ENCODE measurements at places on chromosomes 4 and X.

DNA sequence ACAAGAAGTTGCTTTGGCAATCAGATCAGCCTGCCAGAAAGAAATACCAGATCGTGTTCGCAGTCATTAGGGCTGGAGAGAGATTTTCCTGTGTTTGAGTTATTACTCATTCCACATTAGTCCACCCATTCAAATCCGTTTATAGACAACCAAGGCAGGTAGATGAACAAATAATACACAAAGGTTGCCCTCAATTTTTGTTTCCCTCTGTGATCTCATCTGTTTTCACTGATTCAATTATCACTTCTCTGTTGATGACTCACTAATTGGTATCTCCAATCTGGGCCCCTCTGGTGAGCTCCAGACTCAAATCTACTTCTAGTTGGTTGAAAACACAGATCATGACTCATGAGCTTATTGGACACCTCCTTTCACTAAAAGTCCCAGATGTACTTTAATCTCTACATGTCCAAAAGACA, 54.5 kb downstream of the CHM start:
- DNase-seq = no peak

- DNase-seq = no peak
These were observed 20.9 kb upstream of the PLAC1 start for GRCh38 chrX:134679221-134679620.

- DNase-seq = no peak
These were observed 50.4 kb downstream of the PHKA1 start for GRCh38 chrX:72663737-72664136.

DNA sequence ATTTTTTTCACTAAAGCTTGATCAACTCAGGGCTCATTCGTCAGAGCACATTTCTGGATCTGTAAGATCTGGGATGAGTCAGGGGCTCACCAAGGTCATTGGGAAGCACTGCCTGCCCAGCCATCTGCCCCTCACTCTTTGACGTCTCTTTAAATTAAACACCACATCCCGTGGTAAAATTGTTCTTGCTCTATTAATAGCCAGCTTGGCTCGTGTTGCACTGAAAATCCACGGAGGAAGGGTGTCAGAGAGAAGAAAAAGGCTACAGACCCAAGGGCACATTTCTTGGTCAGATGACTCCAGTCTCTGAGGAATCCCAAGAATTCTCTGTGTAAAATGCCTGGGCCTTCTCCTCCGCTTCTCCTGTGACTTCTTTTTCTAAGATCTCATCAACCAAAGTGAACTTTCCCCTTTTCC, 45.7 kb upstream of the GATB start:
- DNase-seq = no peak

- DNase-seq = peak; percentile 41
These were observed 1.2 kb downstream of the GUCY1A1 start for GRCh38 chr4:155667568-155668511.

- no peak for DNase-seq
These were observed 54.2 kb upstream of the GRID2 start for GRCh38 chr4:92249541-92249940.

GRCh38 chr4:124514588-124514987, 197.9 kb downstream of the ANKRD50 start:
- no peak for DNase-seq

DNA sequence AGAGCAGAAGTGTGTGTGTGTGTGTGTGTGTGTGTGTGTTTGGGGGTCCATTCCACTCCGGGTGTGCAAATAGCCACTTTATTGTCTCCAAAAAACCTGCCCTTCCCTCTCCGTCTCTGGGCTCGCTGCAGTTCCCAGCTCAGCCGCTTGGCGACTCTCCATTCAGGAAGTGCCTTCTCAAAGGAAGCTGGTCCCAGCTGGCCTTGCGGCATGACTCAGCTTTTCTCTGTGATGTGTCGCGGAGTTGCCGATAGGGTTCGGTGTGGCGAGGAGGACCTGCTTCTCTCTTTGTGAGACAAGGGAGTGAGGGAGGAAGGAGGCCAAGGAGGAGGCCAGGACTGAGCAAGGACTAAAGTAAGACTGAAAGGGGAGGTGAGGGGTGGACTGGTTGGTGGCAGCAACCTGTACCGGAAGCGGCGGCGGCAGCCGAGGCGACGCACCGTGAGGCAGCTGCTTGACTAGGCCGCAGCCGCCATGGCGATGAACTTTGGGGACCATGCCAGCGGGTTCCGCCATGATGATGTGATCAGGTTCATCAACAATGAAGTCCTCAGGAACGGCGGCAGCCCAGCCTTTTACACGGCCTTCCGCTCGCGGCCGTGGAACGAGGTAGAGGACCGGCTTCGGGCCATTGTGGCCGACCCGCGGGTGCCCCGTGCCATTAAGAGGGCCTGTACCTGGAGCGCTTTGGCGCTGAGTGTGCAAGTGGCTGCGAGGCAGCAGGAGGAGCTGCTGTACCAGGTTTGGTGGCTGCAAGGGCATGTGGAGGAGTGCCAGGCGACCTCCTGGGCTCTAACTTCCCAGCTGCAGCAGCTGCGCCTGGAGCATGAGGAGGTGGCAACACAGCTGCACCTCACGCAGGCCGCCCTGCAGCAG, at the start of gene TEX13C:
Gene TEX13C, plus strand, starts transcription at position 226 of the 876 bp plus-strand sequence. Its CDS starts 249 bp downstream, at position 475.
- DNase-seq = no peak
